ENCODE measurements at places on chromosomes 2 and 18. TPM values are rescaled to one million over a fixed set of nuclear protein-coding genes. Genes with fewer than 3 reads are reported as not detected.

The TSHZ1 gene
- 7.3 TPM for total RNA-seq

The EFEMP1 gene
- 7.3 TPM for total RNA-seq

The ADAM17 gene
- total RNA-seq, result 33.8 TPM

The RAB31 gene
- total RNA-seq, result 37.5 TPM

The REG3G gene
- not detected for total RNA-seq

The SIGLEC15 gene
- not detected for total RNA-seq

The AMER3 gene
- total RNA-seq, result 44.0 TPM

The PDE1A gene
- 51.0 TPM for total RNA-seq

The RAB6C gene
- 0.41 TPM for total RNA-seq

The ITGA6 gene
- 26.5 TPM for total RNA-seq

The ZNF804A gene
- total RNA-seq, result 13.9 TPM

The PSD4 gene
- total RNA-seq, result 3.3 TPM

The YES1 gene
- total RNA-seq, result 60.7 TPM

The KLF11 gene
- total RNA-seq, result 13.0 TPM

The DSG2 gene
- 3.3 TPM for total RNA-seq

The PCARE gene
- not detected for total RNA-seq

The SESTD1 gene
- total RNA-seq, result 70.9 TPM

The PLEKHM3 gene
- total RNA-seq, result 34.6 TPM

The RNF144A gene
- 33.8 TPM for total RNA-seq

The CTAGE1 gene
- total RNA-seq, result not detected

The PLCD4 gene
- 1.2 TPM for total RNA-seq

The CDK15 gene
- 0.82 TPM for total RNA-seq

The GRHL1 gene
- total RNA-seq, result 4.9 TPM

The TGIF1 gene
- total RNA-seq, result 15.5 TPM

The CTNNA2 gene
- total RNA-seq, result 182 TPM

The ANKRD30BL gene
- total RNA-seq, result 12.6 TPM

The HMSD gene
- not detected for total RNA-seq

The FRZB gene
- 17.1 TPM for total RNA-seq
